ENCODE measurements at places on chromosomes 5 and 9. TPM values are rescaled to one million over a fixed set of nuclear protein-coding genes. Genes with fewer than 3 reads are reported as not detected.

The OR13J1 gene
- total RNA-seq = not detected

The HTR1A gene
- not detected for total RNA-seq

DNA sequence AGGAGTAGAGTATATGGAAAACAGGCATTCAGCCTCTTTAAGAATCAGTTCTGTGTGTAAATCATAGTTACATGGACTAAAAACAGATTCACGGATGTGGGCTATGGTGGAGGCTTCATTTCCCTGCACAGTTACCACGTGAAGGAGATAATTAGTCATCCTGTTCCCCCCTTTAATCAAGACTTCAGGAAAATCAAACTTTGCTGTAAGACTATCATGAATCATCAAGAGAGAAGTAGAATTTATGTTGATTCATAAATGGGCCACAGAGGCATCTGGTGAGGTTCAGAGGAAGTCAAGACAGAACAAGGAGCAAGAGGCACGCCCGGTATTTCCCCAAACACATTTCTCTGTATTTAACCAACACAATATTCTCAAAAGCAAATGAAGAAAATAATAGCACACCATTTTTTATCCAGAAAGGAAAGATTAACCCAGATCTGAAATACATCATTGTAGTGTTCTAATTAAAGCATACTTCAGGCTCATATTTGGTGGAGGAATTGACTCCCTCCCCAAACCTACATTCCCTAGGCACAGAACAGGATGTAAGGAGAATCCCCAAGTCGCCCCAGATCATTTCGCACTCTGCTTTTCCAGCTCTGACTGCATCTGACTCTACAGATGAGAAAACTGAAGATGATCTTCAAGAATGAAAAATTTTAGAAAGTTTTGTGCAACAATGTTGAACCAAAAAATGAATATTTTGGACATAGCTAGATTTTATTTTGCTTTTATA is 175.8 kb upstream of the GAS1 start:
- no peaks in the 10 kb centered on the region for H3K36me3 ChIP-seq
- peaks cover 11% of the 10 kb centered on the region for H3K4me1 ChIP-seq
- no peaks in the 10 kb centered on the region for H3K27me3 ChIP-seq
- no peak overlapping the region for H3K27ac ChIP-seq
- H3K4me3 ChIP-seq = no peak overlapping the region
- DNase-seq = no peak

DNA sequence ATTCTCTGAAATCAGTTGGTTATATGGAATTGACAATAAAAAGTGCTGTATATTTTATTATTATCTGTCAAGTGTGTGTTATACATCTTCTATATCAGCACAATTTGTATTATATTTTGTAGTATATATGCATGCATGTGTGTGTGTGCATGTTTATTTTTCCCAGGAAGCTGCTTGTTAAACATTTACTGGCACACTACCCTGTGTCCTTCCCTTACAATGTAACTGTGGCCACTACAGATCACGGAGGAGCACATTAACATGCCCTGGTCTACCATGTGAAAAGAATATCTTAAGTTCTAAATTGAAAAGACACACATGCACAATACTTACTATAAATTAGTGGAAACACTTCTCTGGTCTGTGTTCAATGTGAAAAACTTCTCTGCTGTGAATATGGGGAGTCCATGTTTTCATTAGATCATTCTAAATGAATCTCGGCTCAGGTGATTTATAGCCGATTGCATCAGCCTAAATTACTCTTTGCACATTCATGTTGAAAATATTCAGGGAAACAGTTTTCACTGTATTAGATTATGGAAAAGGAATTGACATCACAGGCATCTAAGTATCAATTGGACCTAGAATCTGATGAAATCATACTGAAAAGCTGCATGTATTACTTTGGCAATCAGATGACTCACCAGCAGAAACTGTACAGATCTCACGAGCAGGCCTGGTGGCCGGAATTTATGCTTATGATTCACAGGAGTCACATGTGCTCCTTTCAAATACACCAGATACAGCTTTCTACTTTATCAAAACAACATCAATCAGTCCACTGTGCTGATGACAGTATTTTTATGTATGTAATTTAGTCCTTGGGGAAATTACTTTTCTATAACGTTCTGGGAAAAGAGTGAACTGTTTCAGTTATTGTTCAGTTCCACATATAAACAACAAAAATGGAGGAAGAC is 39.4 kb downstream of the LURAP1L start:
- peaks cover 32% of the 10 kb centered on the region for H3K4me1 ChIP-seq
- H3K27ac ChIP-seq = peak overlapping the region; percentile 60
- DNase-seq = peak; percentile 76

- no peaks in the 10 kb centered on the region for H3K27me3 ChIP-seq
- no peak for DNase-seq
- H3K36me3 ChIP-seq = no peaks in the 10 kb centered on the region
- no peak overlapping the region for H3K27ac ChIP-seq
- no peaks in the 10 kb centered on the region for H3K4me1 ChIP-seq
- no peak overlapping the region for H3K4me3 ChIP-seq
Measured at GRCh38 chr9:17116400-17116837, 18.4 kb upstream of the CNTLN start.

- H3K4me1 ChIP-seq = peaks cover 9% of the 10 kb centered on the region
- H3K27ac ChIP-seq = no peak overlapping the region
- H3K27me3 ChIP-seq = no peaks in the 10 kb centered on the region
- no peak for DNase-seq
- no peaks in the 10 kb centered on the region for H3K36me3 ChIP-seq
- no peak overlapping the region for H3K4me3 ChIP-seq
Measured at GRCh38 chr5:139969318-139969717, 73.8 kb downstream of the NRG2 start.

DNA sequence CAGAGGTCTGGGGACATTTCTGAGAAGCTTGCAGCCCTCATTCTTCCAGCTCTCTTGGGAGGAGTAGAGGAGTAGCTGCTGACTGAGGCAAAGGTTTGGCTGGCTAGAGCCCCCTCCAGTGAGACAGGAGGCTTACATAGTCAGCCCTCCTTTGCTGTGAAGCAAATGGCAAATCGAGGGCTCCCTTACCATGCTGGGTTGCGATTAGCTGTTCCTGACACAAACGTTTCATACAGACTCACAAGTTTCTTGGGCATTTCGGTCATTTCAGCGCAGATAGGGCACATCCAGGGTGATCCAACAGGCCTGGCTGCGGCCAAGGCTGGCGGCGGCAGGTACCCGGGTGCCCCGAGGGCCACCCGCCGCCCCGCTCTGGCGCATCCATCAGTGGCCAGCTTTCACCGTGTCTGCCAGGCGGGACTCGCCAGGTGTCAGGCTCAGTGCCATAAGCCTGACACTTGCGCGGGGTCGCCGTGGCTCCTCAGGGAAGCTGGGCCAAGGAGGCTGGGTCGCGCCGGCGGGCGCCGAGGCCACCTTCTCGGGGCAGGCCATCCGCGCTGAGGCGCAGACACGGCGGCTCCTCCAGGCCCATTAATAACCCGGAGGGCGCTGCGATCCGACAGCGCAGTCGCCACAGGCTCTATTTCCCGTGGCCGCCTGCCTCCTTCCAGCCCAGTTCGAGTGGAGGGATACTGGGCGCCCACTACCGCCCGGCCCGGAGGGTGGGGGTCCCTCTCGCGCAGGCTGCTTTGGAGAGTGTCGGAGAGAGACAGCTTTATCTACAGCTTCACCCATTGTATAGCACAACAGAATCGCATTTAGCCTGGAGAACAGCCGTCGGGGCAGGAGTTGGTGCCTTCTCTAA is 9.1 kb downstream of the PRDM6 start:
- peak overlapping the region; percentile 53 for H3K27ac ChIP-seq
- no peaks in the 10 kb centered on the region for H3K27me3 ChIP-seq
- peaks cover 19% of the 10 kb centered on the region for H3K4me1 ChIP-seq
- no peaks in the 10 kb centered on the region for H3K36me3 ChIP-seq

DNA sequence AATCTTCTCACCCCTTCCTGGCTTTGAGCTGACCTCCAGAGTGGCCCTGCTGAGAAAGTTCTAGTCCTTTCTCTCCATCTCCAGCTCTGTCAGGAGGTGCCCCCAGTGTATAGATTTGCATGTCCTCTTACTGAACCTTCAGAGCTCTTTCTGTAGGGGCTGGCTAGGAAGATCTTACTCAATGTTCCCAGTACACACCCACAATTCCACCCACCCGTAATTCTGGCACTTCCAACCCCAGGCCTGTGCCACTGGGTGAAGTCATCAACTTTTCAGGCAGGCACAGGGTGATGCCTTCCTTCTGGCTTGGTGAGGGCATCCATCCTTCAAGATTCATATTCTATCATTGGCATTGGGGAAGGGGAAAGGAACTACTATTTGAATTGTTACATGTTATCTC is 75.9 kb downstream of the ACER2 start:
- H3K4me3 ChIP-seq = no peak overlapping the region
- H3K36me3 ChIP-seq = no peaks in the 10 kb centered on the region
- no peaks in the 10 kb centered on the region for H3K27me3 ChIP-seq

- H3K36me3 ChIP-seq = no peaks in the 10 kb centered on the region
- no peaks in the 10 kb centered on the region for H3K27me3 ChIP-seq
- H3K4me3 ChIP-seq = no peak overlapping the region
- no peak for DNase-seq
Measured at GRCh38 chr9:91433180-91433579, 9.5 kb upstream of the NFIL3 start.

DNA sequence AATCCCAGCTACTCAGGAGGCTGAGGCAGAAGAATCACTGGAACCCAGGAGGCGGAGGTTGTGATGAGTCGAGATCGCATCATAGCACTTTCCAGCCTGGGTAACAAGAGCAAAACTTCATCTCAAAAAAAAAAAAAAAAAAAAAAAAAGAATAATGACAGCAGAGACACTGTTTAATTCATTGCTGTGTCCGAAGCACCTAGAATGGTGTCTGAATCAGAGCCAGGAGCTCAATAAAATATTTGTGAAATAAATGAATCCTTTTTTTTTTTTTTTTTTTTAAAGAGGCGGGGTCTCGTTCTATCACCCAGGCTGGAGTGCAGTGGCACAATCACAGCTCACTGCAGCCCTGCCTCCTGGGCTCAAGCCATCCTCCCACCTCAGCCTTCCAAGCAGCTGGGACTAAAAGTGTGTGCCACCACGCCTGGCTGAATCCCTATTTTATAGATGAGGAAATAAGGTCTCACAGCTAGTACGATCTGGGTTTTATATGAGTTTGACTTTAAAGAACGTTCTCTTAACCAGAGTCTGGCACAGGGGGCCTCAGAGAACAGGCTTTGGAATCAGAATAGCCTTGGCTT is 47.8 kb downstream of the THOC3 start:
- DNase-seq = no peak
- no peak overlapping the region for H3K27ac ChIP-seq
- H3K27me3 ChIP-seq = no peaks in the 10 kb centered on the region
- H3K4me3 ChIP-seq = no peak overlapping the region
- no peaks in the 10 kb centered on the region for H3K4me1 ChIP-seq

The RETREG1 gene
- 24.1 TPM for total RNA-seq

The PCDHB11 gene
- total RNA-seq = 1.1 TPM

GRCh38 chr5:139820130-139820529 is 24.5 kb downstream of the PSD2 start:
- DNase-seq = no peak
- H3K4me3 ChIP-seq = no peak overlapping the region
- H3K27me3 ChIP-seq = no peaks in the 10 kb centered on the region
- H3K27ac ChIP-seq = no peak overlapping the region
- no peaks in the 10 kb centered on the region for H3K36me3 ChIP-seq

DNA sequence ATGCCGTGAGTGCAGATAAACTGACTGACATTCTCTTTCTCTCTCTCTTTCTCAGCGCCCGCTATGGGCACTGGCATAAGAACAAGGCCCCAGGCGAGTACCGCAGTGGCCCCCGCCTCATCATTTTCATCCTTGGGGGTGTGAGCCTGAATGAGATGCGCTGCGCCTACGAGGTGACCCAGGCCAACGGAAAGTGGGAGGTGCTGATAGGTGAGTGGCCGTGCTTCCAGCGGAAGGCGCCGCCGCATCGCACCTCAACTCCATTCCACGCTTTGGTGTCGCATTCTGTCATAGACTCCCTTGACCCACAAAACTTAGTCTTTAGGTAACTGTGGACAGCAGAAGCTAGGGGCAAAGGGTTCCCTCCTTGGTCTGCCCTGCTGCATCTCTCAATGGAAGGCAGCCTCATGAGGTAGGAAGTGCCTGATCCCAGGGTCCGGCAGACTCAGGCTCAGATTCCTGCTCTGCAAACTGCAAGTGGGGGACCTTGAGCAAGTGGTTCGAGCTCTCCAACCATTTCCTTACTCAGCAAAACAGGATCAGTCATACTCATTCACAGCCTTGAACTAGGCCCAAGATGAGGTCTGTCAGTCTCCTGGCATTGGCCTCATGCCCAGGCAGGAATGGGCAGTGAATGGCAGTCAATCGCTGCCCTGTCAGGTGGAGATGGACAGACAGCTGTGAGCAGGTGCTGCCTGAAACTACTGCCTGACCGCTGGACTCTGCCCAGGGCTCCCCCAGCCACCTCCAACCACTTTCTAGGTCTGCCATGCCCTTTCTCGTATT is 24.2 kb upstream of the CFAP157 start:
- no peak overlapping the region for H3K27ac ChIP-seq
- peaks cover 22% of the 10 kb centered on the region for H3K36me3 ChIP-seq
- H3K4me1 ChIP-seq = no peaks in the 10 kb centered on the region
- no peak for DNase-seq

The SLC36A2 gene
- total RNA-seq = not detected

The NR2F1 gene
- total RNA-seq = 23.7 TPM

The GRM6 gene
- not detected for total RNA-seq

GRCh38 chr9:133221177-133221809 is 12.2 kb upstream of the OBP2B start:
- no peaks in the 10 kb centered on the region for H3K36me3 ChIP-seq
- no peak overlapping the region for H3K27ac ChIP-seq
- H3K27me3 ChIP-seq = no peaks in the 10 kb centered on the region
- H3K4me1 ChIP-seq = peaks cover 6% of the 10 kb centered on the region

The LCN6 gene
- total RNA-seq = not detected
